ENCODE measurements at places on chromosomes 7 and 10.

- no peak for DNase-seq
These were observed 42.9 kb downstream of the PRKG1 start for GRCh38 chr10:51117053-51117660.

GRCh38 chr10:116737627-116738327 lies 4.6 kb downstream of the HSPA12A start:
- DNase-seq = no peak

DNA sequence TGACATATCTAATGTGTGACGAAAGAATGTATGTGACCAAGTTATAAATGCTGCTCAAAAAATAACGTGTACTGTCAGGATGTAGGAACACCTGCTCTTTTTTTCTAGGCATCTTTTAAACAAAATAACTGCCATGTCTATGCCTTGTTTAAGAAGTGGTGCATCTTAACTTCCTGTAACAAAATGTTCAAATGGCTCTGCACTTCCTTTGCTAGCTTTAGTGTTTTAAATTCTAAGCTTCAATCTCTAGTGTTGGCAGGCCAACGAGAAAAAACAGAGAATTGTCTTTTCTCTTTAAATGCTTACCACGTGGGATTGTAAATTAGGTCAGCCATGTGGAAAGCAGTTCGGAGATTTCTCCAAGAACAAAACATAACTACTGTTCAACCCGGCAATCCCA lies 14.6 kb upstream of the PDSS1 start:
- no peak for DNase-seq

GRCh38 chr7:194252-195009 lies 2.1 kb downstream of the FAM20C start:
- no peak for DNase-seq

DNA sequence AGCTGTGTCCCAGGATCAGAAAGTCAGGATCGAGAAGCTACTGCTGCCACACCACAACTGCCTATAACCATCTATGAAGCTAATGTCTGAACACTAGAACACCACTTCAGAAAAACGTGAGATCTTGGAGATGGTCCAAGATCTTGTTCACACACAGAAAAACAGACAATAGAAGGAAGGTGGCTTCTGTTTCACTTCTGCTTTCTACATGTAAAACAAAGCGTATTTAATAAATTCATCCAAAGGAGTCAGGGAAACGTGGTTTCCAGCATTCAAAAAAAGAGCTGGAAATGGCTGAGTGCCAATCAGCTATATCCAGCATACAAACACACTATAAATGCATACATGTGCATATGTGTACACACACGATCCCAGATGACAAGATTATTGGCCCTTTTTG lies 70.2 kb upstream of the CCDC71L start:
- DNase-seq = no peak

- DNase-seq = no peak
These were observed 13.1 kb downstream of the PLEKHA1 start for GRCh38 chr10:122387572-122387971.

DNA sequence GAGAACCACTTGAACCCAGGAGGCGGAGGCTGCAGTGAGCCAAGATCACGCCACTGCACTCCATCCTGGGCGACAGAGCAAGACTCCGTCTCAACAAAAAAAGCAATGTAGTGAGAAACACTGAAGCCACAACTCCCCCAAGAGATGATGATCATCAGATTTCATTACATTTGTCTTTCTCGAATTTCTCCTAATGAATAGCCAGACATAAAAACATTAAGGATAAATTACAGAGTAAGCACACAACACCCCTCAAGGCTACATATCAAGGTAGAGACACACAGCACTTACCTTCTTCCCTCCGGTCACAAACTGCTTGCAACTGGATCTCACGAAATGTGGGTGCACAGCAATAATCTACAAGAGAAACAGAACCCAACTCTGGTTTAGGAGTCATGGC lies 91.5 kb downstream of the VPS41 start:
- no peak for DNase-seq

- no peak for DNase-seq
These were observed 123.3 kb downstream of the PRPF18 start for GRCh38 chr10:13709931-13710650.

DNA sequence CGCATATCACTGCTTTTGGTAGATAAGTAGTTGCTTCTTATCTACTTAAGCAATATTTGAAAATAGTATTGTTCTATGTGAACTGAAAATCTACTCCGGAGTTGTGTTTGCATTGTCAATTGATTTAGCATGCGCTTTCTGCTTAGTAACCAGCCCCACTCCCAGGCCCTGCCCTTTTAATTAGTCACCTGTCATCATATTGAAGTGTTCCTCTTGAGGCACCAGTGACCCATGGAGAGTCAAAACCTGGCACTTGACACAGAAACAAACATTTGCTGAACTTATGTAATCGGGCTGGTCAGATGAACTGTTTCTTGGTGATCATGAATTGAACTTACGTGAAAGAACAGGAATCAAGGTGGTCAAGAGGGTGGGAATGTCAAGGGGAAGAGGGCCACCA lies 27.8 kb upstream of the CDHR3 start:
- no peak for DNase-seq

DNA sequence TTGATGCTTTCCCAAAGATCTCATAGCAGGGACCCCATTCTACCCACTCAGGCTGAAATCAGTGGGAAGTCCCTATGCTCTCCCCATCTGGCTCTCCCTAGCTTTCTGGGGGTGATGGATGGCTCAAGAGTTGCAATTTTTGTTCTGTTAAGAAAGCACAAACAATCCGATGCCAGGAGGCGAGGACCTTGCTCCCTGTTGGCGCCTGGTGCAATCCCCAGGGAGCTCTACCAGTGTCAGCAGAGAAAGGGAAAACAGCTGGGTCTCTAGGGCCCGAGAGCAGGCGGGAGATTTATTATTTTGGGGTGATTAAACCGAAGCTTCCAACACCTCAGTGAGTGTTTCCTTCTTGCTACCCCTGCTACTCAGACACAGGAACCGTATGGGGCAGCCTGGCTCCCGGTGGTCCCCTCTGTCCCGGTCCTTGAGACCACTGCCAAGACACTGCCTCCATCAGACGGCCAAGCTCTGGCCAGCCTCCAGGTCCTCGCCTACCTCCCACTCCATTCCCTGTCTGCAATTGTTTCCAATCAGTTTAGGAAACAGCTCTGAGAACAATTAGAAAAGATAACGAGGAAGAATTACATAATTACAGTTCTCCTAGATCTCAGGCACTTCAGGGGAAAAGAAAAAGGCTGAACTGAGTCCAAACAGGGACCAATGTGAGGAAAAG lies 147.9 kb downstream of the PLXNA4 start:
- DNase-seq = no peak

GRCh38 chr7:131327049-131327625 lies 539 bp upstream of the MKLN1 start:
- no peak for DNase-seq

DNA sequence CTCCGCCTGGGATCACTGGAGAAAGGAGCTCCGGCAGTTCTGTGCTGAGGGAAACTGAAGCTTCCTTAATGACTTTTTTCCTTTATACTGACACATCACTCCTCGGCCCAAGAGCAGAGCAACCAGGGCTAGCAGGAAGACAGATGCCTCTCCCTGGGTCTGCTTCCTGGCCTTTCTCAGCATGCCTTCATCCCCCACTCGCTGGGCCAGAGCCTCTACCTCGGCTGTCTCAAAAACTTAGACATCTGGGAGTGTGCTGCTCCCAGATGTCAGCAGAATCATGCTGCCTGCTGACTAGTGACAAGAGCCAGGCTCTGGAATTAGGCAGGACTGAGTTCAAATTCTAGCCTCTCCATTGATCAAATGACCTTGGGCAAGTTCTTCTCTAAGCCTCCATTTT lies 24.4 kb upstream of the LRRC4 start:
- DNase-seq = no peak

DNA sequence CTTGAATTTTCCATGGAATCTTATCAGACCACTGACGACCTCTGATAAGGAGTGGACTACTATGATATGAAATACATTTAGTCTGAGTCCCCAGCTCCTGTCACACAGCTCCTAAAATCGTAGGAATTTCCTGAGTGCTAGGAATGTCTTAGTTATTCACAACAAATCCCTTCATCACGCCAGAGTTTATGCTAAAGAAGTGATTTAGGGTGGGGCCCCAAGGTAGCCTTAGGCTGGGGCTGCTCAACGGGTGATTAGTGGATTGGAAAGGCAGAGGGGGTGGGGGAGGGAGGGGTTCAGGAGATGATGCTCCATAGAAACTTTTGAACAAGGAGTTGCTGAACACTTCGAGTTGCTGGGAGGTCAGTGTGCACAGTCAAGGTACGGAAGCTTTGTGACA lies 7.0 kb upstream of the TET1 start:
- DNase-seq = no peak

DNA sequence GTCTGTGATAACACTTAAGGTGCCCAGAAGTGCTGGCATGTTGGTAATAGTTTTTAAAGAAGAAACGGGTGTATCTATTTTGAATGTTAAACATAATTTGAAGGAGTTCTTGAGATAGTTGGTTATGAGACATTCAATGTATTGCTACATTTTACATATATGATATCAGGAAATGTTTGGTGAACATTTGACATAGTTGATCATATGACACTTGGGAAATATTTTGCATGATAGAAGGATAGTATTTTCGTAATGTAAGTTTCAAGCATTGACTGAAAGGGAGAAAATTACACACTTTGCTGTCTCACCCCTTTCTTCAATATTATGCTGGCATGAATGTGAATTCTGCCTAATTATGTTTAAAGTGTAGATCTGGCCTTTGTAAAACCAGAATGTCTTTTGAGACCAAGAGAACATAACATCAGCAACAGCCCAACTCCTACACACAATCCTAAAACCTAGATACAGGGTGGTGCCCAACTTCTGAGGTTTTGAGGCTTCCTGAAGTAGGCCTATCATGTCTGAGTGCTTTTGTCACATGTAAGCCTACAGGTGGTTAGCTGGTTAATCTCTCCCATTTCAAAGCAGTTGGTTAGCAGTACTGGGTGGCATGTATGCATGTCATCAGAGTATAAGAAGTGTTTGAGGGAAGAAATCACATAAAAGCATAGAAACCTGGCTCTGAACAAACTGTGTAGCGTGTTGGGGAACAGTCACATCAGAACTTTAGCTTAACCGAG lies 2.1 kb downstream of the ADD3 start:
- DNase-seq = peak; percentile 3

- no peak for DNase-seq
These were observed 8.1 kb downstream of the SRGN start for GRCh38 chr10:69096045-69096444.

DNA sequence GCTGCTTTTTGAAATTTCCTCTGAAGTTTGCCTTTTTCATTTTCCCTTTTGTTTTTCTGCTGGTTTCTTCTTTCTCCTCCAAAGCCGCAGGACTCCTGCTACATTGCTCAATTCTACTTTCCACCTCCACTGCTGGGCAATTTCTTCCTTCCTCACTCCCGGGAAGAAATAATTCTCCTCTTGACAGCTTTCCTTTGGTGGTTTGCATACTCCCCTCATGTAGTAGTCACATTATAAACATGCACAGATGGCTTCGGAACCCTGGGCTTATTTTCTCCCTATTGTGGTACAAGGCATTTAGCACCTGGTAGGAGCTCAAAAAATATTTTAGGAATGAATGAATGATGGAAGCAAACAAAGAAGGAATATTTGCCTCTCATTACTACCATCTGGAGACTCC lies 977.2 kb downstream of the LRMDA start:
- no peak for DNase-seq

DNA sequence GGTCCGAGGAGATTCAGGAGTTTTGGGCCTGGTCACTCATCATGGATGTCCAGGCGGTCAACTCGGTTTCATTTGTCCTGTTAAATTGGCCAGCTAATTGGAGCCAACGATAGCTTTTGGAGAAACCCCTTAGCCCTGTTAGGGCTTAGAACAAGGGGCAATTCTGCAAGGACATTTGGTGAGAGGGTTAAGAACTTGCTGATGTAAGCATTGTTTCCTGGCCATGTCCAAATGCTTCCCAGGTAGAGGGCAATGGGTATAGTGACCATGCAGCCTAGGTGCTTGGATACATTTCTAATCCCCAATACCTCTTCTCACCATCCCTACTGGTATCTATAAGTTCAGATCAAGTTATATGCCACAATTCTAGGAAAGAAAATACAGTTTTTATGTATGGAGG lies 131.5 kb downstream of the RPS24 start:
- no peak for DNase-seq

GRCh38 chr10:75312440-75312839 lies 76.7 kb upstream of the COMTD1 start:
- no peak for DNase-seq

DNA sequence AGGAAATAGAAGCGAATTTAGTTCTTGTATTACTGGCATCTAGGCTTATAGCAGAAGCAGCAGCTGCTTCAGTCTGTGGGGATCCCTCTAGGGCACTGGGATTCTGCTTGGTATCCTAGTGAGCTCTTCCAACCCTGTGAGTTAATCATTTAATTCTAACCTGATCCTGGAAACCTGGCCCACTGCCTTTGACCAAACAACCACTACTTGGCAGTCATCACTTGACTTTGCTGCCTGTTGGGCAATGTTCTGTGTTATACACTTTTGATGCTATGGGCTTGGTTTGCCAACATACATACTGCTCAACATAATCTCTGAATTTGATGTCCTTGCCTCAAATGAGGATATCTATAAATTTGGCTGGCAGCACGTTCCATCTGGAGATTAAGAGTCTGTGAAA lies 813.4 kb downstream of the ANKRD7 start:
- no peak for DNase-seq

GRCh38 chr10:50498465-50498864 lies 125.3 kb downstream of the SGMS1 start:
- no peak for DNase-seq

- no peak for DNase-seq
These were observed 604 bp downstream of the MXI1 start for GRCh38 chr10:110207805-110208613.

DNA sequence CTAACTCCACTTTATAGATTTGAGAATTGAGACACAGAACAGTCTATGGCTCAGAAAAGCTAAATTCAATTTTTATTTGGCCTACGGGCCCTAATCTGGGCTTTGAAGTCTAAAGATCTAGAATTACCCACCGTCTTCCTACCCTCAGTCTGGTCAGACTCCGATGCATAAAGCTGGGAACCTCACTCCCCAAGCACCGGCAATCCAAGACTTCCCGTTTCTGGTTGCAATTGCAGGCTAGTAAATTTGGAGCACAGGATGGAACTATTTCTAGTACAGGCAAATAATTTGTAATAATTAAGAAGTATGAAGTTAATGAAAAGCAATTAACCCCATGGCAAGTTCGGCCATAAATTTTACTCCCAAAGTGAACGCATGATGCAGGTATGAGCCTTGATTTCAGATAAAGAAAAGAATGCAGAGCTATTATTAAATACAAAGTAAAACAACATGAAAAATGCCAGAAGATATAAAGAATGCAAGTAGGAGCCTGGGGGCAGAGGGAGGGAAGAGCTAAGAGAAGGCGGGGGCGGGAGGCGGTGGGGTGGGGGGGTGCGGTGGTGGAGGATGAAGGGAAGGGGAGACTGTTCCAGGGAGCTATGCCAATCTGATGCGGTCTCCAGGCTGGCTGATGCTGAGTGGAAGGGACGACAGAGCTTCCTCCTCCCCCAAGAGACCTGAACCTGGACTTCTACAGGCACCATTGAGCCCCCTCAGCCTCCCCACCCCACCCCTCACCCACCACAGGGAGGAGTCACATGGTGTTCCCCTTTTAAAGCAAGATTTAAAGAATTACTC lies 45.1 kb downstream of the BPGM start:
- DNase-seq = no peak

- DNase-seq = no peak
These were observed 24.6 kb upstream of the BET1 start for GRCh38 chr7:94028768-94029167.

- no peak for DNase-seq
These were observed 69.1 kb downstream of the C10orf120 start for GRCh38 chr10:122630526-122630925.

Measured in stimulated activated CD8-positive, alpha-beta memory T cell treated with anti-CD3 and anti-CD28 coated beads, Interleukin-12 subunit alpha, Interleukin-12 subunit beta, amount 100 ng/mL, for 4 hours (primary cell).